ENCODE measurements at places on chromosomes 11 and 22. TPM values are rescaled to one million over a fixed set of nuclear protein-coding genes. Genes with fewer than 3 reads are reported as not detected.

DNA sequence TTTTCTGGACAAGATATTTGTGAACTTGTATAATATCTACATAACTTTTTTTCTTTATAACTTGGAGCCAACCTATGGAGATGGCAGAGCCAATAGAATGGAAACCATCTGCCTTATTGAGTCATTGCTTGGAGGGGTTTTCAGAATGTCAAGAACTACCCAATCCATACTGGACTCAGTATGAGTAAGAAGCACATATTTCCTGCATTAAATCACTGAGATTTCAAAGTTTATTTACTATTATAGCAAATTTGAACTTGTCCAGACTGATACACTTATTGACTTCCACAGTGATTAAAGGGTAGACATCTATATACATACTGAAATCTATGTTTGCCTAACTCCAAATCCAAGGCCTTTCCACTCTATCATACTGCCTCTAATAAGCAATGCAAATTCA, 704.0 kb downstream of the KCNA4 start:
- DNase-seq = no peak

- no peak for DNase-seq
These were observed 728 bp downstream of the RPL3 start for GRCh38 chr22:39318507-39319283.

DNA sequence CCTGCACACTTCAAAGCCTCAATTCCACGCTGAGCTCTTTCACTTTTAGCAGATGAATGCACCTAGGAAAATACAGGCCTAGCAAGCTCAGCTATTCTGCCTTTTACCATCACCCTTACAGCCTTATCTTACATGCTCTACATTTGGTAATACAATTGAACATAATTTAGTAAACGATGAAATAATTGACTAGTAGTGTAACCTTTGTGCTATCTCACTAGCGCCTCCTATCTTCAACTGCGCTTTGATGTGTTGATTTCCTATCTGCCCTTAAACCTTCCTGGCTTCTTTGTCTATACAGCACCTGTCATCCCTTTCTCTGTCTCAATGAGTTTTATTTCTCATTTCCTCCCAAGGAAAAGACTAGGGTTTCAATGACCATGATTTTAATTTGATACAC, 149.7 kb downstream of the LRRC4C start:
- DNase-seq = no peak

DNA sequence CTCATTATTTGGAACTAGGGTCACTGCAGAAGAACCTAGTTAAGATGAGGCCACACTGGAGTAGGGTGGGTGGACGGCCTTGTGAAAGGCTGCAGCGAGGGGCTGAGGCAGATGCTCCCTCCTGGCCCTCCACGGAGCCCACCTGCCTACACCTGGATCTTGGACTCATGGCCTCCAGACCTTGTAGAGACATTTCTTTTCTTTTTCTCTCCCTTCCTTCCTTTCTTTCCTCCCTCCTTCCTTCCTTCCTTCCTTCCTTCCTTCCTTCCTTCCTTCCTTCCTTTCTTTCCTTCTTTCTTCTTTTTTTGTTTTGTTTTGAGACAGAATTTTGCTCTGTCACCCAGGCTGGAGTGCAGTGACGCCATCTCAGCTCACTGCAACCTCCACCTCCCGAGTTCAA, 26.6 kb downstream of the DUSP8 start:
- no peak for DNase-seq

- DNase-seq = no peak
These were observed 24.0 kb upstream of the SMTN start for GRCh38 chr22:31056986-31057599.

- no peak for DNase-seq
These were observed 174.2 kb upstream of the ARHGAP20 start for GRCh38 chr11:110886288-110886970.

DNA sequence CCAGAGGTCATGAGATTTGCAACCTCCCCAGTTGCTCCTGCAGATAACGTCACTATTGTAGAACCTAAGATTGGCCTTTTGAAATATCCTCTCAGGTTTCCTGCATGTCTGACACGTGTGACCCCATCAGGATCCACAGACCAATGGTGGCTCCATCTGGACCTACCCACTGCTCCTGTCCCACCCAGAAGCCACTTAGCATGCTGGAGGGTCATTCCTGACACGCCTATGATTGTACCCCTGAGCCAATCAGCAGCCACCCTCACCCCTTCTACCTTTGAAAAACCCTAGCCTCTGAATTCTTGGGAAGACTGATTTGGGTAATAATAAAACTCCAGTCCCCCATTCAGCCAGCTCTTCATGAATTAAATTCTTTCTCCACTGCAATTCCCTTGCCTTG, 20.1 kb upstream of the NARS2 start:
- DNase-seq = no peak

VPREB1 gene
- total RNA-seq = not detected

UBE2L6 gene
- total RNA-seq = 23.5 TPM

FKBP2 gene
- 46.3 TPM for total RNA-seq

MCAM gene
- 17.2 TPM for total RNA-seq
